ENCODE measurements at places on chromosomes 11 and 22.

- no peaks in the 10 kb centered on the region for H3K4me1 ChIP-seq
- H3K36me3 ChIP-seq = no peaks in the 10 kb centered on the region
- DNase-seq = no peak
- no peak overlapping the region for H3K4me3 ChIP-seq
These were observed 235.3 kb downstream of the CSNK2A3 start for GRCh38 chr11:11117730-11118129.

DNA sequence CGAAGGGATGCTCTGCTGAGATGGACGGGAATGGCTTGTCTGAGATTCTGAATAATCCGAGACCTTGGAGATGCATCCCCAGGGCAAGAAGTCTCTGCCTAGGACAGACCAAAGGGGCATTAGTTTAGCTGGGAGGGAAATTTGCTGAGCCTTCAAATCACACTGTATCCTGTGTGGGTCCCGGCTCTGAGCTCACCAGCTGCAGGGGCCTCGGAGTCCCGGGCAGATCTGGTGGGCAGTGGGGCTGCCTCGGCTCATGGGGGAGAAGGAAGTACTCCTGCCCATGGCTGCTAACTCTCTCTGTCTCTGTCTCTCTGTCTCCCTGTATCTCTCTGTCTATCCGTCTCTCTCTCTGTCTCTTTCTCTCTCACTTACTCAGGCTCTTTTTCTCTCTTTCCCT lies 522.4 kb downstream of the TBC1D22A start:
- H3K4me3 ChIP-seq = no peak overlapping the region
- H3K36me3 ChIP-seq = peaks cover 2% of the 10 kb centered on the region
- peaks cover 79% of the 10 kb centered on the region for H3K27me3 ChIP-seq

DNA sequence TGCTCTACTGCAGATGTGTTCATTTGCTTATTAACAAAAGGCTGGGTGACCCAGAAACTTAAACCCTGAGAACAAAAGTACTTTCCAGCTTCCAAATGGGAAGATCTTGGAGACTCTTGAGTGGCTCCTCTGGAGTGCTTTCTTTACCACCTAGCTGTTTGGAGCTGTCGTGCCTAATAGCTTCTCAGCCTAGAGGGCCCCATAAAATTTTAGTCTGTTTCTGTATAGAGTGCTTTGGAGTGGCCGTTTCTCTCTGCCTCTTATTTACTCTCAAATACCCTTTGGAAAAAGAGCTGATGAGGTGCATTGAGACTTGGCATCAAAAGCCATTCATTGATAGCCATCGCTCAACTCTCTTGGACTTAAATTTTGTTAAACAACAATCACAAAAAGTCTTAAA lies 50.7 kb downstream of the ZNRF3 start:
- no peaks in the 10 kb centered on the region for H3K36me3 ChIP-seq
- DNase-seq = no peak
- no peak overlapping the region for H3K27ac ChIP-seq
- H3K4me1 ChIP-seq = peaks cover 4% of the 10 kb centered on the region
- H3K27me3 ChIP-seq = peaks cover 56% of the 10 kb centered on the region
- H3K4me3 ChIP-seq = no peak overlapping the region

GRCh38 chr22:32018056-32018455 lies 25.0 kb upstream of the SLC5A1 start:
- no peaks in the 10 kb centered on the region for H3K4me1 ChIP-seq
- DNase-seq = no peak
- H3K36me3 ChIP-seq = no peaks in the 10 kb centered on the region

- DNase-seq = no peak
- no peaks in the 10 kb centered on the region for H3K36me3 ChIP-seq
These were observed 19.5 kb downstream of the PVALB start for GRCh38 chr22:36797374-36797773.

DNA sequence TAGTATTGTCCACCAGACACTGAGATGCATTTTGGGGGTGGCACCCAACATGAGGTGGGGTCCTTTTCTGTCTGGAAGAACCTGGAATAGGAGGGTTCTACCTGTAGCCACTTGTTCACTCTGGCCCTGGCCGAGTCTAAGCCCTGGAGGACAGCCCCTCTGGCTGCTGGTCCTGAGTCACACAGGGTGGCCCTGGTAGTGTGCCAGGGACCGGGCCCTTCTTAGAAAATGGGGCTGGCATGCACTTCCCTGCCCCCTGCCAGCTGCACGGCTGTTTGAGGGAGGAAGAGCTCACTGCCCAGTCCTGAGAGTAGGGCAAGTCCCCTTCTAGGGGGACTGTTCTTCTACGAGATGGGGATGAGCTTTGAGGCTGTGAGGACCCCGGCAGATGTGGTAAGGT lies 2.2 kb downstream of the PLCB3 start:
- H3K36me3 ChIP-seq = peaks cover 19% of the 10 kb centered on the region
- H3K27me3 ChIP-seq = no peaks in the 10 kb centered on the region
- H3K4me3 ChIP-seq = no peak overlapping the region
- no peak overlapping the region for H3K27ac ChIP-seq
- peaks cover 21% of the 10 kb centered on the region for H3K4me1 ChIP-seq

- peaks cover 42% of the 10 kb centered on the region for H3K27me3 ChIP-seq
- no peaks in the 10 kb centered on the region for H3K36me3 ChIP-seq
- no peak for DNase-seq
- peaks cover 7% of the 10 kb centered on the region for H3K4me1 ChIP-seq
- H3K27ac ChIP-seq = no peak overlapping the region
- no peak overlapping the region for H3K4me3 ChIP-seq
These were observed 68.3 kb downstream of the CTTN start for GRCh38 chr11:70466596-70466995.

GRCh38 chr11:73394416-73395296 lies 18.5 kb downstream of the RELT start:
- no peaks in the 10 kb centered on the region for H3K27me3 ChIP-seq
- H3K4me3 ChIP-seq = no peak overlapping the region
- H3K27ac ChIP-seq = no peak overlapping the region
- H3K4me1 ChIP-seq = peaks cover 10% of the 10 kb centered on the region

DNA sequence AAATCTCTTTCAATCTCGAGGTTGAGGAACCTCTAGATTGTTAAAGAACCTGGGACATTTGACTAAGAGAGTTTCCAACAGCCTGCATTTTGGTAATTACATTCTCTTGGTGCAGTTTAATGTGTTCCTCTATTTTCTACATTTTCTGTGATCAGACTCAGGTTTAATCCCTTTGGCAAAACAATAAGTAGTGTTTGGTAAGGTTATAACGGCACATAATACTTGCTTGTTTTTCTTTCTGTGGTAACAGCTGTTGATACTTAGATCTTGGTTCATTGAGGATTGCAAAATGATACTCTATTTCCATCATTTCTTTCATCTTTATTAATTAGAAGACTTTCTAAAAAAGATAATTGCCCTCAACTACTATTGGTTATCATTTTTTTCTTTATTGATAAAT lies 271.3 kb downstream of the SBF2 start:
- no peaks in the 10 kb centered on the region for H3K36me3 ChIP-seq
- H3K27me3 ChIP-seq = no peaks in the 10 kb centered on the region
- no peak overlapping the region for H3K27ac ChIP-seq
- no peak for DNase-seq
- no peak overlapping the region for H3K4me3 ChIP-seq
- H3K4me1 ChIP-seq = no peaks in the 10 kb centered on the region

DNA sequence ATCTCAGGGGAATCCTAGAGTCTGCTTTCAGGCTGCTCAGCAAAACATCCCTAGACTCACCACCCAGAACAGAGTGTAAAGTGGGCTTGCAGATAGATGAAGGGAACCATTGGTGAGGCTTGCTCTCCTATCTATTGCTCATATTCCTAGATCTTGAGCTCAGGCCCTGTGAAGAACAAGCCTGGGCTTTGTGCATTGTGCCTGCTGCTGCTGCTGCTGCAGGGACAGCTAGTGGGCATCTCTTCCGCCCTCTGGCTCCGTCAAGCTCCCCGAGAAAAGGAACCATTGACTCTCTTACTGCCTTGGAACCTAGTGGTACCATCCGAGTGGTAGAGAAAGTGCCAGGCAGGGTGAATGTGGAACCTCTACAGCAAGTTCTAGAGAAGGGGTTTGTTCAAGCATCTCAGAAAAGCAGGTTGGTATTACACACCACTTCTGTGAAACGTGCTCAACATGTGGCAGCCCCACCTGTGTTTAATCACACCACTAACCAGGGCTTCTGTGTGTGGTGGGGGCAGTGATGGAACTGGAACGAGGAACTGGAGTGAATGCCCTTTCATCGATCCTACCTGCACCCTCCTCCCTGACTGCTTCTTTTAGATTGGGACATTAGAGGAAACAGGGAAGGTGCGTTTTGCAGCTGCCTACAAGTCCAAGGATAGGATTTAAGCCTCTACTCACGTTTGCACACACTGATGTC lies 4.4 kb downstream of the BACE1-AS start:
- no peaks in the 10 kb centered on the region for H3K36me3 ChIP-seq
- no peak overlapping the region for H3K27ac ChIP-seq
- peaks cover 2% of the 10 kb centered on the region for H3K27me3 ChIP-seq

DNA sequence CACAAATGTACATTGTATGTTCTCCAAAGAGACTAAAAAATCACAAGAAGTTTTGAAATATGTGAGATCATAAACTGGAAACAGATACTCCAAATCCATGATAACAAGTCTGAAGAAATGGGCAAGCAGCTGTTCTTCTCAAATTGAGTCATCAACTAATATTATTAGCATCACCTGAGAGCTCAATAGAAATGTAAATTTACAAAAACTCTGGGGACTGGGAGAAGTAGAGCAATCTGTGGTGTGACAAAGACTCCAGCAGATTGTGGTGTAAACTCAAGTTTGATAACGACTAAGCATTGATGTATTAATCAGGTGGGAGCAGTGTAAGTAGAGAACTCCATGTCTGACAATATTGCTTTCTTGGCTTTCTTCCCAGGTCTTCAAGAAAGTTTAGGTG lies 53.2 kb downstream of the GLYATL1 start:
- H3K27me3 ChIP-seq = peaks cover 62% of the 10 kb centered on the region
- no peak for DNase-seq
- no peak overlapping the region for H3K27ac ChIP-seq
- no peaks in the 10 kb centered on the region for H3K36me3 ChIP-seq
- no peak overlapping the region for H3K4me3 ChIP-seq

DNA sequence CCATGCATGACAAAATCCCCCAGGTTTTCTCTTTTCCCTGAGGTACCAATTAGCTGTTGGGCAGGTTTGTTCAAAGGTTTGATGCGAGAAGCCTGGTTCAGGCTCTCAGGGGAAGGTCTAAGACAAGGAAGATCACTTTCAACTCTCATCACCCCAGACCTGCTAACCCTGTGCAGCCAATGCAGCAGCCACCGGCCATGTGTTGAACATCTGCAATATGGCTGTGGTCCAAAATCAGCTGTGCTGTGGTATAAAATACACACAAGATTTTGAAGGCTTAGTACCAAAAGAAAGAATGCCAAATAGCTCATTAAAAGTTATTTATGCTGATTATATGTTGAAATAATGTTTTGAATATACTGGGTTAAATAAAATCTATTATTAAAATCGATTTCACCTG lies 58.5 kb downstream of the SMCO4 start:
- H3K36me3 ChIP-seq = no peaks in the 10 kb centered on the region
- no peak overlapping the region for H3K27ac ChIP-seq
- no peaks in the 10 kb centered on the region for H3K27me3 ChIP-seq

DNA sequence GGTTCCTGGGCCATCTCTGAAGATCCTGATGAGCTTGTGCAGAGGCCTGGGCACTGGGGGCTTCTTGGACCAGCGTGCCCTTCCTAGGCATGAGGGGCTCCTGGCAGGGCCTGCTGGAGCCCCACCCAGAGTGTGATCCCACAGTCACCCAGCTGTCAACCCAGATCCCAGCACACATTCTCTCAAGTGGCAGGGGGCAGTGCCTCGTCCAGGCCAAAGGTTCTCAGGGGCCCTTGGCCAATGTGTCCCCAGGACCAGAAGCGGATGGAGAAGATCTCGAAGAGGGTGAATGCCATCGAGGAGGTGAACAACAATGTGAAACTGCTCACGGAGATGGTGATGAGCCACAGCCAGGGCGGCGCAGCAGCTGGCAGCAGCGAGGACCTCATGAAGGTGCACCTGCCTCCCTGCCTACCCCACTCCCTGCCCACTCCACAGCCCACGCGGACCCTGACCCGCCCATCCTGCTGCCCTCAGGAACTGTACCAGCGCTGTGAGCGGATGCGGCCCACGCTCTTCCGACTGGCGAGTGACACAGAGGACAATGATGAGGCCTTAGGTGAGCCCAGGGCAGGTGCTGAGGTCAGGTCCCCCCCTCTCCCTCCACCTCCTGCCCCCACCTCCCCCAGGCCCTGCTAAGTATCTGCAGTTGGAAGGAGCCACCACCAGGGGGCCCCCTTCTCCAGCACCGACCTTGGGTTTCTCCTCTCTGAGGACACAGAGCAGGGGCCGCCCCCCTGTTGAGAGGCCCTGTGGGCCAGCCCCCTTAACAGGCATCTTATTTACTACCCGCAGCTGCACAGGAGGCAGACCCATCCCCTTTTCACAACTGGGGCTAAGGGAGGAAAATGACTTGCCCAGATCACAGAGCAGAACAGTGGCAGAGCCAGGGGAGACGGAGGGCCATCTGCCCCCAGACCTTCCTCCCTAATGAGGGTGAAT lies 14.7 kb downstream of the GGA1 start:
- H3K4me1 ChIP-seq = peaks cover 38% of the 10 kb centered on the region
- no peaks in the 10 kb centered on the region for H3K27me3 ChIP-seq
- peak overlapping the region; percentile 75 for H3K4me3 ChIP-seq
- H3K36me3 ChIP-seq = peaks cover 29% of the 10 kb centered on the region
- peak overlapping the region; percentile 95 for H3K27ac ChIP-seq

DNA sequence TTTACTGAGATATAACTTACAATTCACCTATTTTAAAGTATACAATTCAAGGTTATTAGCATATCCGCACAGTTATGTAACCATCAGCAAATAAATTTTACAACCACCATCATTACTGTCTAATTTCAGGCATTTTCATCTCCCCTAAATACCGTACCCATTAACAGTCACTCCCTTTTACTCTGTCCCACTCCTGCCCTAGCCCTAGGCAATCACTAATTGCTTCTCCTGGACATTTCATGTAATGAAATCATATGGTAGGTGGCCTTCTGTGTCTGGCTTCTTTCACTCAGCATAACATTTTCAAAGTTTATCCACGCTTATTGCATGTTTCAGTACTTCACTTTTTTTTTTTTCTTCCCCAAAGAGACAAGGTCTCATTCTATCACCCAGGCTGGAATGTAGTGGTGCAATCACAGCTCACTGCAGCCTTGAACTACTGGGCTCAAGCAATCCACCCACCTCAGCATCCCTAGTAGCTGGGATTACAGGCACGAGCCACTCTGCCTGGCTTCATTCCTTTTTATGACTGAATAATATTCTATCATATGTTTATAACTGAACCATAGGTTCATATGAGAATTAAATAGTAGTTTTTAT lies 61.4 kb upstream of the CHRM4 start:
- H3K4me3 ChIP-seq = no peak overlapping the region
- no peak overlapping the region for H3K27ac ChIP-seq
- no peaks in the 10 kb centered on the region for H3K27me3 ChIP-seq
- DNase-seq = no peak

GRCh38 chr11:104191124-104191523 lies 27.2 kb upstream of the PDGFD start:
- H3K4me3 ChIP-seq = no peak overlapping the region
- H3K27me3 ChIP-seq = no peaks in the 10 kb centered on the region
- no peak overlapping the region for H3K27ac ChIP-seq
- H3K36me3 ChIP-seq = no peaks in the 10 kb centered on the region
- no peaks in the 10 kb centered on the region for H3K4me1 ChIP-seq

- H3K4me1 ChIP-seq = no peaks in the 10 kb centered on the region
- peaks cover 4% of the 10 kb centered on the region for H3K36me3 ChIP-seq
- H3K27me3 ChIP-seq = peaks cover 47% of the 10 kb centered on the region
- DNase-seq = no peak
- H3K27ac ChIP-seq = no peak overlapping the region
- H3K4me3 ChIP-seq = no peak overlapping the region
These were observed 59.2 kb upstream of the RTL6 start for GRCh38 chr22:44557064-44557748.

GRCh38 chr11:93735627-93736026 lies 5.7 kb downstream of the TAF1D start:
- H3K27ac ChIP-seq = peak overlapping the region; percentile 100
- H3K4me3 ChIP-seq = no peak overlapping the region
- H3K27me3 ChIP-seq = no peaks in the 10 kb centered on the region
